Pulmonary artery endothelial cell (primary cell): ENCODE measurements at places on chromosomes 5 and 9.
A peak's percentile ranks its signal among the peaks of the same experiment; 100 is the strongest.

GRCh38 chr9:36064448-36065037 is 27.8 kb downstream of the RECK start:
- no peak for DNase-seq

- DNase-seq, result no peak
Observed at GRCh38 chr9:110224583-110224982, 16.6 kb upstream of the C9orf152 start.

DNA sequence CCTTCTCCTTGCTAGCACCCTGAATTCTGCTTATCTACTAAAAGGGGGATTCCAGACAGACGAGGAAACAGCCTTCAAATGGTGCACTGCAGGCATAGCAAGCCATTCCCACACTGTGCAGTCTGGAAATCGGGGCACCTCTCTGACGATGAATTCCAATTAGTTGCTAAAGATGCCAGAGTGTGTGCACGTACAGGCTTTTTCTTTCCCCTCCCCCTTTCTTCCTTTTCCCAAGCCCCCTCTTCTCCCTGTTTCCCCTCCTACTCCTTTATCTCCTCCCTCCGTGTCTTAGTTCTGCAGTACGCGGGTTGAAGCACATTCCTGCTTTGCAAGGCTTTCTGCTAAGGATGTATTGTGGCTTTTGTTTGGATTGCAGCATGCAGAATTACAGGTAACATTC is at the start of gene GPR21:
Gene GPR21, plus strand, starts transcription at position 316 of the 400 bp plus-strand sequence. CDS start 900 bp downstream, outside the sequence.
- DNase-seq, result no peak

GRCh38 chr9:82513242-82513751 is 524.7 kb downstream of the SPATA31D1 start:
- no peak for DNase-seq

DNA sequence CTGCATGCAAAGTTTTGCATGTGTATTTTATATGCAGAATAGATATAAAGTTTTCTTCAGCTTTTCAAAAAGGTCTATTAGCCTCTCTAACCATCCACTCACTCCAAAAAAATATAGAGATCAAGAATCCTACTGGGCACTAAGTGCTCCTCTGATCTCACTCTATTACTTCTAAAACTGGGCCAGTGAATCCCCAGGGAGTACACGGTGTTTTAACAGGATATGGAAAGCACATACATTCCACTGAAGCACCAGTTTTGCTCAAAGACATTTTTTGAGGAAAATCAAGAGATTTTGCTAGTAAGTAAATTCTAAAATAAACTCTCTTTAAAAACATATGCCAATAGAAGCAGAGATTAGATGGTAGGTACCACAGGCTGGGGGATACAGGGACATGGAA is 95.2 kb downstream of the DEPDC1B start:
- no peak for DNase-seq

DNA sequence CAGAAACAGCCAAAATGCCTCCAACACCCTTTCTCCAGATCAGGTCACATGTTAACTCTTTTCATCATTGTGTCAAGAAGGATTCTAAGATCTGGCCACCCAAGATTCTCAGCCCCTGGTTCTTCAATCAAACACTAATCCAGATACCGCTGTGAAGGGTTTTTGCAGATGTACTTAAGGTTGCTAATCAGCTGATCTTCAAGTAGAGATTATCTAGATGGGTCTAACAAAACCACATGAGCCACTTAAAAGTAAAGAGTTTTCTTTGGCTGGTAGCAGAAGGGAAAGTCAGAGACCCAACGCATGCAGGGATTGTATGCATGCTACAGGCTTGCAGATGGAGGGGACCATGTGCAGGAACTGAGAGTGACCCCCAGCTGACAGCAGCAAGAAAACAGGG is 267.9 kb downstream of the CDK5RAP2 start:
- DNase-seq, result no peak

- peak; percentile 85 for DNase-seq
Observed at GRCh38 chr5:96880444-96881164, 4.3 kb downstream of the ERAP2 start.
